H1 (cell line): ENCODE measurements at places on chromosomes 2 and 18.

- DNase-seq, result no peak
Measured at GRCh38 chr2:216426166-216426777, 14.0 kb downstream of the SMARCAL1 start.

- no peak for DNase-seq
Measured at GRCh38 chr2:175147186-175147585, 20.8 kb downstream of the ATF2 start.

- no peak for DNase-seq
Measured at GRCh38 chr2:236971919-236972381, 113.7 kb upstream of the COPS8 start.

- DNase-seq, result no peak
Measured at GRCh38 chr2:163984986-163985385, 249.2 kb upstream of the FIGN start.

DNA sequence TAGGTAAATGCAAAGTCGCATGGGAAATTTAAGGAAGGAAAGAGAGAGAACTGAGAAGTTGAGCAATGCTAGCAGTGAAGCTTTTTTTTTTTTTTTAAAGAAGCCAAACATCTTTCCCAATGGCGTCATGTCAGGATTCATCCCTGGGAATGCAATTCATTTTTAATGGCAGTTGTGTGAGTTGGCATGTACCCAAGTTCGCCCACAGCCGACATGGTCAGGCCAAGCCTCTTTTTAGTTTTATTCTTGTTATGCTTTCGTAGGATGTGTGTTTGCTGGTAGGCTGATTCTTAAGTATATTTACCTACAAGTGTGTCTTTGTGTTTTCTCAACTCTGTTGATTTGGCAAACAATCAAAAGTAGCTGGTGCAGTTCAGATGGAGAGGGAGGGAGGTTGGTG lies 127.6 kb upstream of the ITGA6 start:
- DNase-seq, result no peak

GRCh38 chr2:28209864-28210263 lies 182.8 kb upstream of the FOSL2 start:
- no peak for DNase-seq

DNA sequence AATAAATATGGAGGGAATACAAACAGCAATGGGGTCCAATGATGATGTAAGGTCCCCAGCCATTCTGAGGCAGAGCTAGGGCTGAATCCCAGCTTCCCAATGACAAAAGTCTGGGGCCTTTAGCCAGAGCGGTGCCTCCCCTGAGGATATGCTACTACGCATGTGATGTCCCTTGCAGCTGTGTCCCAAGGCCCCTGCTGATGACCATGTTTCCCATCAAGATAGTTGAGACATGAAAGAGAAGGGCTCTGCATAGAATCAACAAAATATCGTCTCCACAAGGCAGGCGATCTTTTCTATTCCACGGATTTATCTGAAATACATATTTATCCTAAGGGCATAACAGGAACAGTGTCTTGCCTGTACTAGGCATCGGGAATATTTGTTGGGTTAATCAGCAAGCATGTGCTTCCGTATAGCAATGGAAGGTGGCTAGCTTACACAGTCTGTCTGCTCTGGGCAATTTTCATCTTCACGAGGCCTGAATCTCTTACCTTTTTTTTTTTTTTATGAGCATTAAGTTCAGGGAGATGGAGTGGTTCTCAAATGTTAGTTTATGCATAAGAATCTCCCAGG lies 284.6 kb downstream of the CNTNAP5 start:
- no peak for DNase-seq

DNA sequence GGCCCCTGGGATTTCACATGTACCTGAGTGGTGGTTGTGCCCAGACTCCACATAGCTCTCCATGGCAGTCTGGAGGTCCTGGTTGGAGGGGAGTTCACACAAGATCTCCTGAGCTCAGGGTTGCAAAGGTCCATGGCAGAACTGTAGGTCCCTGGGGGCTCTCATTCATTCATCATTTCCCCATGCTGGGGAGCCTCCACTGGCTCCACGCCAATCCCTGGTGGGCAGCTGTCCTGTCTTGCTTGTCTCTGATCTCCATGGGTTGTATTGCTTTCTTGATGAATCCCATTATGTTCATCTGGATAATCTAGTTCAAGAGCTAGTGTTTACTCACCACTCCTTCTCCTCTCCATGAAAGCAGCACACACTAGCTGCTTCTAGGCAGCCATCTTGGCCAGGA lies 42.4 kb downstream of the ZSWIM2 start:
- no peak for DNase-seq

GRCh38 chr2:146978577-146979555 lies 866.0 kb upstream of the ACVR2A start:
- DNase-seq, result no peak

DNA sequence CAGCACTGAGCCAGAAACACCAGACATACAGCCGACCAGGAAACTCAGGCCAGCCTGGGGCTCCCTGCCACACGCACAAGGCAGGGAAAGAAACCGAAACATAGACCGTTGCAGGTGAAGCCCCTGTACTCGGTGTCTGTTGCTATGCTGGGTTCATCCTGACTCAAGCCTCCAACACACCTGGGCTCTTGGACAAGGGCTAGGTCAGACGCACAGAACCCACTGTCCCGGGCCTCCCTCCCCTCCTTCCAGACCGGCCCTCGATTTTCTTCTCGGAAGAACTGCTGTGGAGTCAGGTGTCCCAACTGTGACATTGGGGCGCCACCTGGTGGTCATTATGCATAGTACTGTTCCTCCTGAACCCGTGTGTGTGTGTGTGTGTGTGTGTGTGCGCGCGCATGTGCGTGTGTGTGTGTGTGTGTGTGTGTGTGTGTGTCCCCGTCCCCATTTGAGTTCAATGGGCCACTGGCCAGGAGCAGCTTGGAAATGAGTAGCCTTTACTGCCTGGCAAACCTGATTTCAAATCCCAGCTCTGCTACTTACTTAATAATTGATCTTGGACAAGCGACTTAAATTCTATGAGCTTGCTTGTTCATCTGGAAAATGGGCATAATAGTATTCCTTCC lies 55.4 kb upstream of the GLI2 start:
- DNase-seq, result no peak
